ENCODE measurements at places on chromosomes 2 and 18. TPM values are rescaled to one million over a fixed set of nuclear protein-coding genes. Genes with fewer than 3 reads are reported as not detected.

Gene RGPD8
- 3.0 TPM for total RNA-seq

Gene MOGAT1
- total RNA-seq, result not detected

Gene GREB1
- 2.4 TPM for total RNA-seq

Gene CERKL
- not detected for total RNA-seq

Gene CHRND
- 0.05 TPM for total RNA-seq

Gene NEU2
- total RNA-seq, result not detected
